Liver (tissue), 10 donors: ENCODE measurements at places on chromosomes 2 and 18. TPM values are rescaled to one million over a fixed set of nuclear protein-coding genes. Genes with fewer than 3 reads are reported as not detected.

The LCT gene
- not detected for polyA plus RNA-seq

The SIX3 gene
- not detected for polyA plus RNA-seq

The INHA gene
- 0.03 TPM for polyA plus RNA-seq

DNA sequence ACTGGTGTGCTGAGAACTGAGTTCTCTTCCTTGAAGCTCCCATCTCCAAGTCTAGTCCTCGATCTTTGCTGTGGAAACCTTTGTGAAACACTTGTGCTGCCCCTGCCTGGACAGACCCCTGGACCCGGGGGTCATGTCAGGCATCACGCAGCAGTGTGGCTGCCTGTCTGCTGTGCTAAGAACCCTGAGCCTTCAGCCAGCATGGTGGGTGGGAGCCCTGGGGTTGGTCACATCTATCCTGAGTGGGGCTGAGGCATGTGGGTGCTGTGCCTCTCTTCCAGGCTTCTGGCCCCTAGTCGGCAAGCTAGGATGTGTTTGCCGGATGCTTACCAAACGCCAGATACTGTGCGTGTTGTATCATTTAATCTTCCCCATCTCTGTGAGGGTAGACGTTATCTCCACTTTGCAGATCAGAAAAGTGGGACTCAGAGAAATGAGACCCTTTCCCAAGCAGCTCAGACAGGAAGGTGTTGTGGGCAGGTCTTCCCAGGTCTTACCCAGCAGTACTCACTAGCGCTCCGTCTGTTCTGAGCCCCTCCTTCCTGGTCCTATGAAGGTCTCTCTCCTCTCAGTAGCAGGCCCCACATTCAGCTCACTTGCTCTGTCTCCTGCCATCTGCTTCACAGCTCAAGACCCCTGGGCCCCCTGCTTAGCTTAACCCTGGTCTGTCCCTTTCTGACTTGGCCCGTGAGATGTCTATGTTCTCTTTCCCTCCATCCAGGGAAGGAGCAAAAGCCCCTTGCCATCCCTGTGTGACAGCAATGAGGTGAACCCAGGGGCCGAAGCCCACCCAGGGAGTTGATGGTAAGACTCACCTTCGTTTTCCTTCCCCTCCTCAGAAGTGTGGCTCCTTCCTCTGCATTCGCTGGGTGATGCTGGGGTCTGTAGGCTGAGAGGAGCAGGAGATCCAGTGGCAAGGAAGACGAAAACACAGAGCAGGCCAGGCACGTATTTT lies 242.8 kb downstream of the FAM210A start:
- no peak for DNase-seq

DNA sequence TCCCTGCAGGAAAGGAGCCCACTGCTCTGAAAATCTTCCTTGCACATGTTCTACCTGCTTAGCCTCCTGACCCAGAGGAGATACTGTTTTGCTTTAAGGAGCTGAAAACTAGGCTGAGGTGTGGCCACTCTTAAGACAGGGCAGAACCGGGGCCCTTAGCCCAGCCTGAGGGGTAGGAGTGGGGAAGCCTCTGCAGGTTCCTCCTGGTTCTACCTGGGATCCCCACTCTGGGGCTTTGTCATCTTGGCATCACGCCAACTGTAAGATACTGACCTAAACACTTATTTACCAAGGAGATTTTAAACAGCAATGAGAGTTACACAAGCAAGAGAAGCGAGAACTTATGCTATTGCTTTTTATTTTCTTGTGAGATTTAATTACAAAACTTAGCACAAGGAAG lies 86.9 kb downstream of the KCTD1 start:
- DNase-seq: no peak

DNA sequence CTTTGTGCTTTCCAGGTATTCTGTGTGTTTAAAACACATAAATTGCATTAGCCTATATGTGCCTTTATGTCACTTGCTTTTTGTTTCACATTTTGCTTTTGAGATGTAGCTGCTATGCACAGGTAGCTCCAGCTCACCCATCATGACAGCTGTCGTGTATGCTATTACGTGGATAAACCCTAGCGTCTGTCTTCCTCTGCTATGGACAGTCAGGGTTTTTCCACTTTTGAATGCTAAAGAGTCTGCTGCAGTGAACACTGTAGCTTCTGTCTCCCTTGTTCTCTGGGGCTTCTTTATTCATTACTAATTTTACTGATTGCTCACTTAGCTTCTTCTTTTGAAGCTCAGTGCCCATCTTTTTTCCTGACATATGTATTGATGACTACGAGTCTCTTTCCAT lies 24.7 kb upstream of the MBP start:
- no peak for DNase-seq

GRCh38 chr2:96156926-96157648 lies 11.8 kb upstream of the DUSP2 start:
- no peak for DNase-seq

DNA sequence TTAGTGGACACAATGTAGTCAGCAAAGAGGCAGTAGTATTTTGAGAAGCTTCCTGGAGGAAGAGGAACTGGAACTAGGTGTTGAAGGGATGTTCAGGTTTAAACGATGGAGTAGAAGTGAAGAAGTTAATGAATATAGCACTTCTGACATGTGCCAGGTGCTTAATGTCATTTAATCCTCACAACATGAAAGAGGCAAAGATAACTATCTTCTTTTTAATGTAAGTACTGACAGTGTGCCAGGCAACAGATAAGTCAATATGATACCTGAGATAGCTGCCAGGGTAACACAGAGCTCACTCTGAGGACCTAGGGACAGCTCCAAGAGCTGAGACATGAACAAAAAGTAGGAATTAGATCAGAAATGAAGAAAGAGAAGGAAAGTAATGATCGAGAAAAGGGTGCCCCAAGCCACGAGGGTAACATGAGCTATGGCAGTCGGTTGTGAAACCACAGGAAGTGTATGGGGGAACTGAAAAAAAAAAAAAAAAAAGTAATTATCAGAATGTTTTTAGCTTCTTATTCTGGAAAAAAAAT lies 140.7 kb downstream of the RNF144A start:
- no peak for DNase-seq

GRCh38 chr2:229408356-229408755 lies 137.3 kb upstream of the PID1 start:
- no peak for DNase-seq

DNA sequence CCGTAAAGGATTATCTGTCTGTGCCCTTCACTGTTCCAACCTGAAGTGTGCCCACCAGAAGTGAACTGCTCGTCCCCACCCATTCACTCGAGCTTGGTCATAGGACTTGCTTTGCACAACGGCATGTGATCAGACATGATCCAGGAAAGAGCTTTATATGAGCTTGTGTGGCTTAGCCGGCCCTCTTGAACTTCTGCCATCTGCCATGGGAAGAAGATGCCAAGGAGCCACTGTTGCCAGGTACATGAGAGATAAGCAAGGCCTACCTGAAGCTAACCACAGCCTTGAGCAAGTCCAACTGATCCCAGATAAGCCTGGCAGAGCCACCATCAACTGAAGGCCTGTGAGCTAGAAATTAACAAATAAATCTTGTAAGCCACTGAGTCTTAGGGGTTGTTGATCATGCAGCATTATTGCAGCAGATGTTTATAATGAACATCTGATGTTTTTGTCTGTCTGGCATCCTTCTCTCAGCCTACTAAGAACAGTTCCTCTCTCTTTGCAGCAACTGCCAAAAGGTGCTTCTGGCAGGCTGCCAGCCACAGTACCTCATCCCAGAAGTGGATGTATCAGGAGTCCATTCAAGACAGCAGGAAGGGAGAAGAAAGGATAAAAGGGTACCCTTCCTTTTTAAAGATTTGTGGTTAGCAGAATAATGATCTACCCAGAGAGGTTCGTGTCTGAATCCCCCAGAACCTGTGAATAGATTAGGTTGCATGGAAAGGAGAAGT lies 16.8 kb downstream of the DBI start:
- DNase-seq: no peak

DNA sequence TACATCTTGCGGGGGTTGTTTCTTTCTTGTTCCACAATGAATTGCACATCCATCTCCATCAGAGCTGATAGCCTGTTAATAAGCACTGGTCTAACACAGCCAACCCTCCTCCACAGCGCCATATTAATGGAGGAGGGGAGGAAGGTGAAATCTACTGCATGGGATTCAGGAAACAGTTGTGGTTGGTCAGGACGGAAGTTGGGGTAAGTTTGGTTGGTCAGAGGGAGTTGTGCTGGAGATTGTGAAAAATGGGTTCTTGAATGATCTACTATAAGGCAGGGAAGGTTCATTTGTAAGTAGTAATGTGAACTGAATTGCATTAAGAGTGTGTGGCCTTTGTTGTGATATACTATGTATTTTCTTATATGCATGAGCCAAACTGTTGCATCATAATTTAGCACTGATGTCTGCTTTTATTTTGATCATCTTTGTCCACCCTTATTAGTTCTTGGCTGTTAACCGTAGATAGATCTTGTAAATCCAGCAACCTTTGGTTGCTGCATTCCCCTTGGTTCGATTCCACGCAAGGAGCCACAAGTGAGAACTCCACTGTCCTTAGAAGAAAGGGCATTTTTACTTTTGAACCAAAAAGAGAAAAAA lies 150.6 kb upstream of the MAPRE2 start:
- no peak for DNase-seq

GRCh38 chr18:7584646-7585275 lies 17.6 kb downstream of the PTPRM start:
- DNase-seq: no peak

GRCh38 chr2:150063931-150064548 lies 423.4 kb downstream of the RND3 start:
- DNase-seq: no peak

- DNase-seq: no peak
Observed at GRCh38 chr2:39435234-39435633, 1.9 kb downstream of the MAP4K3 start.

GRCh38 chr2:29657674-29658073 lies 263.7 kb downstream of the ALK start:
- no peak for DNase-seq

DNA sequence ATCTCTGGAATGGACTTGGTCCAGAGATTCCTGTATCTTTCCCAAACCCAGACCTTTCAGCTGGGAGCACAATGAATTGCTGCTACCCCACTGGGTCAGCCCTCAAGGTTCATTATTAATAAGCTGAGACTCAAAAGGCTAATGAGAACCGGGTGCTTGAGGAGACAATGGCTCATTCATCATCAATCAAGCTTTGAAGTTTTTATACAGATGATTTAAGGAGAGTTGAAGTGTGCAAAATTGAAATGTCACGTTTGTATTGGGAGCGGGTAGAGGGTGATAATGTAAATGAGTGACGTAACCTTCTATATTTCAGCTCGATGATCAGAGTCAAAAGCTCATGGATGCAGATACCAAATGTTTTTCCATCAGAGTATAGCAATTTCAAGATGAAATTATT lies 744.9 kb downstream of the ERBB4 start:
- no peak for DNase-seq
